Coronary artery (tissue), 2 donors: ENCODE measurements at places on chromosomes 1 and 21.

- no peak for DNase-seq
Measured at GRCh38 chr21:40547906-40548513, 298.9 kb downstream of the DSCAM start.

DNA sequence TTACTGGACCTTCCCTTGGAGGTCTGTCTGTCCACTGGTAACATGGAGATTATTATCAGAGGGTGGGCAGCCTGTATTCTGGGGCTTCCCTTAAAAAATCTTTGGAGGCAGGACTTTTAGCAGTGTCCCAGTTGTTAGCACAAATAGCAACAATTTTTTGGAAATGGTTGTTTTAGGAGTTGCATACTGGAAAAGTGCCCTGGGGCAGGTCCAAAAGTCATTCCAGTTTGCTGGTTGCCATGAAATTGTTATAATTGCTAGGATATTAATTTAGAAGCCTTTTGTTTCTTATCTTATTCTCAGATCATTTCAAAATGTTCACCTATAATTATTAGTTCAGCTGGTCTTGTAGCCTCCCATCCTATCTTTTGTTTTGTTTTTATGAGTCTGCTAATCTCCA is 71.0 kb downstream of the PTGS2 start:
- DNase-seq: no peak

DNA sequence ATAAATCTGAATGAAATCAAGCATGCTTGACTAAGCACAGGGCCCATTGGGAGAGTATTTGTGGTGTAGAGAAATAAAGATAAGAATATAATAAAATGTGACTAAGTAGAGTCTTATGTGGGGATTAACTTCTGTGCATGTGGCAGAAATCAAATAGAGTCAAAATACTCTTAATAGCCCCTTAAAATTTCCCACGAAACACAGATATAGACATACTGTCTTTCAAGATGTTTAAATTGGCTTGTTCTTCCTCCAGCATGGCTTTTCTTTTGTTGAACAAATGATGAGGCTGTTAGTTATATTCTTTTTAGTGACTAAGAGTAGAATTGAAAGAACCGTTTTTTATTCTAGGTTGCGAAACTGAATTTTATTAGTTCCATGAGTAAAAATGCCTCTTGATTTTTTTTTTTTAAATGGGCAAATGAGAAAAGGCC is 112.3 kb downstream of the RPS6KC1 start:
- no peak for DNase-seq

DNA sequence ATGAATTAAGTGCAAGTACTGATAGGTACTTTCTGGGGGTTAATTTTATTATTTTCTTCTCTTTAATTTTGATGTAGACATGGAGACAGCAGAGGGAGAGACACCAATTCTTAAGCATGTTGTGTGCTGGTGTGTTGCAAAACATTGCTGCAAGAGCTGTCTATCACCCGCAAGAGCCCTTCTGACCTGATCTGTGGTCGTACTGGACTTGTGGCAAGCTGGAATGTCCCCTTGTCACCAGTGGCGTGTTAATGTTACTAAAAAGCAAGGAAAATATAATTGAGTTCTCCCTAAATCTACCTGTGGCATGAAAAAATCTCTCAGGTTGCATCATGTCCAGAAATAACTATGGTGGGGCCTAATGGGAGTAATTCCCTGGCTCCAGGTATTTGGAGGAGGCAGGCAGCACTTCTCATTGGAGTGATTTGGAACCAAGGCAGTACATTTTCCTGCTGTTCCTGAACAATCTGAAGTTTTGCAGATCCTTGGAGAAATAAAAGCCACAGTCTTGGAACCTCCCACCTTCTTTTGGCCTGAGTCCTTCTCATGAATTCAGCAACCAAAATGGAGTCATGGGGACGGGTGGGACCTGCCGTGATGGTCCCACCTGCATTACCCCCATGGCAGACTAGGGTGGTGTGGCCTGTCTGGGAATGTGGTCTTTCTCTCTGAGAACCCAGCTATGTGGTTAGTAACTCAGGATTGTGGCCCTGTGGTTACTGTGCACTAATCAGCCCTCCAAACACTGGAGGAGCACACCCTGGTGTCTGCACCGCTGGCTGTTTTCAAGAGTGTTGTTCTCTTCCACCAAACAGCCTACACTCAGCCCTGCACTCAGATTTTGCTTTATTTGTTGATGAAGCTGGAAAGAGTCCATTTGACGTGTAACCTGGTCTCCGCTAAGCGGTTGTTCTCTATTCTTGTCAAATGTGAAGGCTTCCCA is 57.4 kb downstream of the GALNT2 start:
- no peak for DNase-seq

GRCh38 chr1:117161887-117162286 is 40.3 kb upstream of the TRIM45 start:
- DNase-seq: no peak
